NCI-H1417 treated with DMSO at 0.1 percent for 48 hours (cell line): ENCODE measurements at places on chromosomes 7 and 10.

- DNase-seq = peak; percentile 48
These were observed at the start of gene IGFBP3 for GRCh38 chr7:45920502-45921380. IGFBP3 (minus strand) TSS chr7:45921272; CDS start chr7:45921140, 132 bp downstream.

DNA sequence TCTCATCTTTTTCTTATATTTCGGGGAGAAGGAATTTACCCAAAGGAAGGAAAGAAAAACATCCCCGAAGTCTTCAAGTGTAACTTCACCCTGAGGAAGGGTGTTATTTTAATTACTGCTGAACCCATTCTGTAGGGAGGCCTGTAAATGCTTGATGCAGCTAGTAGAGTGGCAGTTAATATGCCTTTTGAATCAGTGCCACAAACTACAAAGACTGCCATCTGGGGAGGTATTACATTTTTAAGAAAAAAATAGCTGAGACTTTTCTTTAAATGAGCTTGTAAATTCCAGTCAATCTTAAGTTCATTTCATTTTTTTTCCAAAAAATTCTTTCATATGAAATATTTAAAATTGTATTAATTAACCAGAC lies 233.1 kb upstream of the FERD3L start:
- DNase-seq = no peak

DNA sequence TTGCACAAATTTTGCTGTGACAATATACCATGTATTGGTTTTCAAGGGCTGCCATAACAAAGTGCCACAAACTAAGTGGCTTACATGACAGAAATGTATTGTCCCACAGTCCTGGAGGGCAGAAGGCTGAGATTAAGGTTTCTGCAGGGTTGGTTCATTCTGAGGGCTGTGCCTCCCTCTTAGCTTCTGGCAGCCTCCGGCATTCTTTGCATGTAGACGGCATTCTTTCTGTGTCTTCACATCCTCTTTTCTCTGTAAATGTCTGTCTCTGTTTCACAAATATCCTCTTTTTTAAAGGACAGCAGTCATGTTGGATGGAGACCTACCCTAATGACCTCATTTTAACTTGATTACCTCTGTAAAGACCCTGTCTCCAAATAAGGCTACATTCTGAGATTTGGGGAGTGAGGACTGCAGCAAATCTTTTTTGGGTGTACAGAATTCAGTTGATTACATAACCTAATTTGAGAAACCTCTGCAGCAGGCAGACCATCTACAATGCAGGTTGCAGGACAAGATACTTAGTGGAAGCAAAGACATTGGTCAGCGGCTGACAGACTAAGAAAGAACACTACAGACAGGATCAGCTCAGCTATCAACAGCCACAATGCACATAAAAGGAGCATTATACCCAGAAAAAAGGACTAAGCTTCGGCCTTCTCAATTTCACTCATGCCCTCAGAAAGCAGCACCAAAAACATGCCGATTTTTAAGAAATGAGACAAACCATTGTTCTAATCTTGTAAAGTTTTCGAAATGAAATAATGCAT lies 84.6 kb upstream of the FAM3C start:
- no peak for DNase-seq

- no peak for DNase-seq
These were observed 213.3 kb downstream of the MDFIC start for GRCh38 chr7:115135146-115135545.

- DNase-seq = no peak
These were observed 10.4 kb upstream of the PRKG1 start for GRCh38 chr10:51063659-51064535.

- DNase-seq = no peak
These were observed 56.3 kb downstream of the SFMBT2 start for GRCh38 chr10:7354330-7355047.

GRCh38 chr10:22433875-22434274 lies 88.6 kb downstream of the SPAG6 start:
- no peak for DNase-seq

GRCh38 chr10:48446785-48447184 lies 140.3 kb downstream of the MAPK8 start:
- DNase-seq = no peak

DNA sequence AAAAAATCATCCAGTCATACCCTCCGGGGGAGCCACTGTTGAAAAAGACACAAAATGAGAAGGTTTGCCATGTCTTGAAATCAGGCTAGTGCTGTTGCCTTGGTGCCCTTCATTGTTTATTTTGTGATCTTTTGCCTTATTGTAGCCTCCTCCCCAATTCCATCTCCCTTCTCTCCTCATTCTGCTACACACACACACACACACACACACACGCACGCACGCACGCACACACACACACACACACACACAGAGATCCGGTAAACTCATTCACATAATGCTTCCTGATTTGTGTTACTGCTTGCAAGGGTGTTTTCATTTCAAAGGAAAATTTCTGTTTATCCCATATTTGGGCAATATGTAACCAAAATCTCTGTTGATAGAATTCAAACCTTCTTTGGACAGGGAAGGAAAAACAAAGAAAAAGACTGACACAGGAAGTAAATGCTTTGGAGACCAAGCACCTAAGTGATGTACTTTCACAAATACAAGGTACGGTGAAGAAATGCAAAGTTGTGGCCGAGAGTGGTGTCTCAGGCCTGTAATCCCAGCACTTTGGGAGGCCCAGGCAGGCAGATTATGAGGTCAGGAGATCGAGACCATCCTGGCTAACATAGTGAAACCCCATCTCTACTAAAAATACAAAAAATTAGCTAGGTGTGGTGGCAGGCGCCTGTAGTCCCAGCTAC lies 141.1 kb upstream of the CDK13 start:
- no peak for DNase-seq

- no peak for DNase-seq
These were observed 358.3 kb downstream of the AUTS2 start for GRCh38 chr7:69956541-69956940.

DNA sequence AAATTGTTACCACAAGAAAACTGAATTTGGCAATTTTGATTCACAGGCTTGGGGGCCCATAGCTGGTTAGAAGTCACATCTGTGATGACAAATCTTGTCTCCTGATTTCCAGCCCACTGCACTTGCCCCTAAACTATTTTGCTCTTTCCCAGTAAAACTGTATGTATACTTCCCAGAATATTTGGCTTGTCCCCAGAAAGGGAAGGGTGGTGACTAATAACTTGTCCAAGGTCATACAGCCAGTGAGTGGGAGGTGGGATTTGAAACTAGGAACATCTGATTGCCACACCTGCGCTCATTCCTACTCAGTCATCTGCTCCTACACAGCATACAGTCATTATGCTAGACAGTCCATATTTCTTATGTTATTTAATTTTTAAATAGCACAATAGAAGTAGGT lies 304.5 kb downstream of the SDHAF3 start:
- DNase-seq = no peak

GRCh38 chr10:79399223-79399831 lies 46.1 kb downstream of the ZCCHC24 start:
- DNase-seq = no peak

- DNase-seq = no peak
These were observed at the start of gene EPHB4 for GRCh38 chr7:100827330-100828226. EPHB4 (minus strand) TSS chr7:100827523; CDS start chr7:100827030, 493 bp downstream.

DNA sequence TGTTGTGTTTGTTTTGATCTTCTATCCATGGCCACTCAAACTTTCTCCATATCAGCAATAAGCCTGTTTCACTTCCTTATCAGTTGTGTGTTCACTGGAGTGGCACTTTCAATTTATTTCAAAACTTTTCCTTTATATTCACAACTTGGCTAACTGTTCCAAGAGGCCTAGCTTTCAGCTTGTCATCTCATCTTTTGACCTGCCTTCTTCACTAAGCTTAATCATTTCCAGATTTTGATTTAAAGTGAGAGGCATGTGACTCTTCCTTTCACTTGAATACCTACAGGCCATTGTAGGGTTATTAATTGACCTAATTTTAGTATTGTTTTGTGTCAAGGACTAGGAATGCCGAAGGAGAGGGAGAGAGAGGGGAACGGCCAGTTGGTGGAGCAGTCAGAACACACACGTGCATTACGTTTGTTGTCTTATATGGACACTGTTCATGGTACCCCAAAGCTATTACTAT lies 5.5 kb upstream of the GNAT3 start:
- no peak for DNase-seq

- DNase-seq = no peak
These were observed 308.2 kb downstream of the AUTS2 start for GRCh38 chr7:69906283-69906995.

DNA sequence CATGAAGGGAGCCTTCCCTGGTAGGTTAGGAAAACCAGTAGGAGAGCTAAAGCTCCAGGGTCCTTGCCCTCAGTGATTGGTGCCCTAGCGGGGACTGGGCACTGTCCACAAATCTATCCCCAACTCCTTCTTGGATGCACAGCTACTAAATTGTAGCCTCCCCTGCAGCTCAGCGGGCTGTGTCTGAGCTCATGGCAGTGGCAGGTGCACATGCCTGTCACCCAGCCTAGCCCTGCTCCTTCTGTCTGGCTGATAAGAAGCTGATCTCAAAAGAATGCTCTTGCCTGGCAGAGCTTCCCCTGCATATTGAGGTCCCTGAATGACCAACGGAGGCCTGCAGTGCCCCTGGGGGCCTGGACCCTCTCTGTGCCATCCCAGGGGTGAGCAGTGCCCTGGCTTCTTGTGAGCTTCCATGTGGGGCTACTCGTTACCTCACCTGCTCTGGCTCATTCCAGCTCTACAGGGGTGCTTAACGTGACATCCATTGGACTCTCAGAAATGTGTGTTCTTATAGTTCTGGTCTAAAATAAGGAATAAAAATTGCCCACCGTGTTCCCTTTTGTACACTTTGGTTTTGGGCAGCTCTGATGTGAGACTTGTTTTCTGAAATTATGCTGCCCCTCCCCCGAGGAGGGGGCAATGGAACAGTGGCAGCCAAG lies 59.8 kb upstream of the ANTXRL start:
- no peak for DNase-seq

DNA sequence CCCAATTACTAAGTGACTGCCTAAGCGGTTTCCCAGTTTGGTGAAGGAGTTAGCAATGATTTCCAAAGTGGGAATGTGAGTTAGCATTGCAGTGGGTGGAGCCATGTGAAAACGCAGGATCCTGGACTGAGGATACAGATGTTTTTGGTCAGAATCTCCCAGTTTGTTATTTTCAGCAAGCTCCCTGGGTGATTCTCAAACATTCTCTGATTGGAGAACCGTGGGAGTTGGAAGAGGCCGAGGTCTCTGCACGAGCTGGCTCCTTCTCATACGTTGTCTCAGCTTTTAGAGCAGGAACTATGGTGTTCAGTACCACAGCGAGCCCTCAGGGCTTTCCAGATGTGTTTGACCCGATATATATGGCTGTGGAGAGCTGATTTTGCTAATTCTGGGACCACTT lies 396.5 kb upstream of the NPVF start:
- DNase-seq = no peak

- no peak for DNase-seq
These were observed 30.2 kb downstream of the ENTPD7 start for GRCh38 chr10:99689461-99689860.

DNA sequence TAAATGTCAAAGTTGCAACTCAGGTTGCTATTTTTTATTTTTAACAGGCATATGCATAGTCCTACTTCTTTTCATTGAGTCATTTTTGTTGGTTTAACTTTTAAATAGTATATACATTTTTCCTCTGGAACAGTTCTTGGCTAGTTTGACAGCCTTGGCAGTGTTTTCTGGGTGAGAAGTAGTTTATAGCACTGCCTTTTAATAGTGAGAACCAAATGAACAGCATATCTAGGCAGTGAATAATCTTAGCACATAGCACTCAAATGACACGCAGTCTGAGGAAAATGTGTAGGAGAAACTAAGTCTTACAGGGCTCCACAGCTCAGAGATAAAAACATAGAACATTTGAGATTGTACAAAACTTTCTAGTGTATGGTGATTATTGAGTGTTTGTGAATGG lies 265.5 kb upstream of the POT1 start:
- no peak for DNase-seq

DNA sequence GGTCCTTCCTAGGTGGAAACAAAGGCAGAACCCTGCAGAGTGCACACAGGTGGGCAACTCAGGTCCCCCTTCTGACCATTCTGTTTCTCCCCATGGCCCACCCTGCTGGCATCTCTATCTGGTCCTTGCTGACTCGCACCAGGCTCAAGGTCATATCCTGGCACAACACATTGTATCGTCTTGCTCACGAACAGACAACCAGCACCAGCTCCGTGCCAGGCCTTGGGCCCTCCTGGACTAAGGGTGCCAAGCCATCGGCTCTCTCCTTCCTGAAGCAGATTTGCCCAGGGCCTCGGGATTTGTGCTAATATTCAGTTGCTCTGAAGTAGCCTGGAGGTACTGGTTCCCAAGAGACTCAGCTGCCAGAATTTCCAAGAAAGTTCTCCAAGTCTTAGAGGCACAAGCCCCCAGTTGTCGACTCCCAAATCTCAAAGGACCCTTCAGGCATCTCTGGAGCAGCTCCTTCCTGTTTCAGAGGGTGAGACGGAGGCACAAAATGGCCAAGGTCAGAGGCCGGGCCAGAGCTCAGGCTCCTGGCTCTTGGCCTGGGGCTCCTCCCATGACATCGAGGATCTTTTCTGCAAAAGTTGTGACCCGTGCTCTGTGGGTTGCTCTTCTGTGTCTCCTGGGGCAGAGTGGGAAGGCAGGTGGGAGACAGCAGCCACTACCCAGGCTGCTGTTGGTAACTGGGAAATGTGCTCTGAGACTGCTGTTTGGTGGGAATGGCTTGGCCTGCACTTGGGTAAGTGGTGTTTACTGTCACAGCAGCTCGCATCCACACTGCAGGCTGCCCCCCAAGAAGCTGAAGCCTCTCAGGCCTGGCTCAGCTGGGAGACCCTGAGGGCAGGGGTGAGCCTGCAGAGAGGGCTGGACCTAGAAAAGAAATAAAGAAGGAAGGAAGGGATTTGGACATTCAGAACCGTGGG lies 121.3 kb downstream of the RGS10 start:
- DNase-seq = no peak

GRCh38 chr10:58573144-58573543 lies 60.5 kb downstream of the BICC1 start:
- DNase-seq = no peak

DNA sequence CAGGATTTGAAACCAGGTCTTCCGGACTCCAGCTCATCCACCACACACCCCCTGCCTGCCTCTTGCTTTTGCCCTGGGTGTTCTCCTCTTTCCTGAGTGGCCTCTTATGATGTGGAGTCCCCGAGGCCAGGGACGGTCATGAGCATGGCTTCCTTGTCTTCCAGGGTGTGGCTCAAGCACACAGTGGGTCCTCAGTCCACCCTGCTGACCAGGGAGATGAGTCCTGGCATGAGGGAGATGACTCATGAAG lies 32.8 kb downstream of the DNAJB12 start:
- no peak for DNase-seq

DNA sequence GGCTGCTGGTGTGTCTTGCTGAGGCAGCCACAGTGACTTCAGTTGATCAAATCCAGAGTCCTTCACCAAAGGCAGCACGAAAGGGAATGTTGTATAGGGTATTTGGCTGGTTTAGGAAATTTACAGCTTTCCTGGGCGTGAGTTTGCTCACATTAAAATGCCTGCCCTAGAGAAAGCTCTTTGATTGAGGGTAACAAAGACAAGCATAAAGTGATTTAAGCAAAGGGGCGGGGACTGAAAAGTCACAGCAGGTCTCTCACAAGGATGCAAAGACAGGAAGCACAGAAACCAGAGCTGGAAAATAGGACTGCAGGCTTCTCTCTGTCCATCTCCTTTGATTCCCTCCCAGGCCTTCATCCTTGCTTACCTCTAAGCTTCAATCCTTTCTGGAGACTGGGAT lies 139.2 kb downstream of the ELMO1 start:
- no peak for DNase-seq

GRCh38 chr10:4981722-4982471 lies 18.7 kb downstream of the AKR1C1 start:
- no peak for DNase-seq
